ENCODE measurements at places on chromosomes 5 and 9. TPM values are rescaled to one million over a fixed set of nuclear protein-coding genes. Genes with fewer than 3 reads are reported as not detected.

DNA sequence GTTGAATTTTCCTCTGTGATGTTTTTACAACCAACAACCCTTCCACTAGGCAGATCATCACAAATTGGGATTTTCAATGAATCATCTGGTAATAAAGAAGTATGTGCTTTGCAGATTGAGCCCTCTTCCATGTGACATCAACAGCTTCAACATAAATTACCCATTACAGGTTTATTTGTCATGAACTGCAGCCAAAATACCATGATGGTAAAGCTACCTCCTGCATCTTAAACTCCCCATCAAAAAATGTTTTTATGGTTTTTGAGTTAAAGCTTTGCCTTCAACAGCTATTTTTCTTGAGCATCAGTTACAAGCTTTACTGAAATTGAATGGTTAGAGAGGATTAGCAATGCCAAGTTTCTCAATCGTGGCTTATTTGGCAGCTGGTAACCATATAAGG lies 211.4 kb upstream of the TUSC1 start:
- no peak for DNase-seq

DNA sequence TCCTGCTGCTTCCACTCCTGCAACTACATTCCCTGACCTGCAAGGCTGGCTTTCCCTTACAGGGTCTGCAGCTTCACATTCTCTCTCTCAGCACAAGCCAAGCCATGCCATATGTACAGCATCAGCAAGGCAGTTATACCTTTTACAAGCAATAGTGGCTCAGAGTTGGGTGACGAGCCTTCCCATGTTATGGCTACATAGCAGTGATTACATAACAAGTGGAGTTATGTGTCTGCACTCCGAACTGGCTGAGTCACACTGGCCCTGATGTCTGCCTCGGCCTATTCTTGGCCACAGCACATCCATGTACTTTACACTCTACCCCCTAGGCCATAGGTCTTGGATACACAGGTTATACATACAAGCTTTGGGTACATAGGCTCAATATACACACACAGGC lies 52.0 kb upstream of the SNCAIP start:
- DNase-seq, result no peak

GRCh38 chr5:82312373-82312856 lies 34.3 kb upstream of the RPS23 start:
- DNase-seq, result peak; percentile 54

GRCh38 chr5:32022638-32023037 lies 151.5 kb downstream of the GOLPH3 start:
- DNase-seq, result no peak

DNA sequence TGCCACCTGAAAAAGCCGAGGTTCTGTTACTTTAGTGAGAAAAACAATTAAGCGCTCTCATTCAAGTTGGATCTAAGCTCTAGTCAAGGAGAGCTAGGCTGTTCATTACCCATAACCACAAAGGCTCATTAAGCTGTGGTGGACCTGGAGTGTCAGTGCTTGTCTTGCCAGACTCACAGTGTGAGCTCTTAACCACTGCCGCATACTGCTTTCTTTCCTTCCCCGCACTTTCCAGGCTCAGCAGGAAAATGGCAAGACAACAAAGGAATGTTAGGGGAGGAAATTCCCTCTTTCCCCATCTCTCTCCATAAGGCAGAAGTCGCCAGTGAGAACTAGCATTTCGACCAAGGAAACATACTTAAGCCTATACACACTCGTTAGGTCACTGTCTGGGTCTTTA lies 467.3 kb downstream of the ENC1 start:
- DNase-seq, result no peak

- no peak for DNase-seq
Measured at GRCh38 chr5:65548281-65548680, 14.7 kb downstream of the CENPK start.

- no peak for DNase-seq
Measured at GRCh38 chr9:112562235-112562958, 75.8 kb downstream of the KIAA1958 start.

DNA sequence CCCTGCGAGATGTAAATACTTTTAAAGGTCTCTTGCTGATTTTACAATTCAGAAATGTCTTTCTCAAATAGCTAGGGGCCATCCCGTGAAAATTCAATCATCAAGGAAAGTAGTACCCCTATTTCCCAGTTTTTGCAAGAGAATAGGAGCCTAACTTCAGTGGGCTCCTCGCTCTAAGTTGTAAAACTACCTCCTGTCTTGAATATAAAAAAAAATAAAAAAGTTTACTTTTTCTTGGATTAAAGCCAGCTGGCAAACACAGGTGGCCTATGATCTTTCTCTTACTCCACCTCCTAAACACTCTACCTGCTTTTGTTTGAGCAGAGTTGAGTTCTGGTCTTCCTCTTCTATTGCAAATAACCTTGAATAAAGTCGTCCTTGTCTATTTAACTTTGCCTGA lies 79.4 kb downstream of the SLCO4C1 start:
- DNase-seq, result no peak

GRCh38 chr9:131539223-131539923 lies 6.0 kb upstream of the PRRT1B start:
- DNase-seq, result no peak

- DNase-seq, result no peak
Measured at GRCh38 chr5:135063056-135063445, 29.0 kb upstream of the PITX1 start.

- no peak for DNase-seq
Measured at GRCh38 chr9:100639854-100640253, 62.0 kb downstream of the CAVIN4 start.

DNA sequence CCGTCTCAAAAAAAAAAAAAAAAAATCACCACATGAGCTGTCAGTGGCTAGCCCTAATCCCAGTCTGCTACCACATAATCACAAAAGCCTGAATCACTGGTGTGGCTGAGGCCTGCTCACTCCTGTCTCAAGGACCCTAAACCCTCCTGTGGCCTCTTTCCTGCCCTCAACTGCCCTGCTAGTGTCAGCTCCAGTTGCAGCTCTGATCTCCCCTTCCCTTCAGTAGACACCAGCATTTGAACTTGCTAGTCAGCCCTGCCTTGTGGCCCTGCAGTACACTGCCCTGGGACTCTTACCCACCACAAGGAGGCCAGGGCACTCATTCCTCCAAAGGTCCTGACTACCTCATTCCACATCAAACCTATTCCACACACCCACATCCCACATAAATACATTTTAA lies 9.5 kb upstream of the P4HA2 start:
- DNase-seq, result no peak

DNA sequence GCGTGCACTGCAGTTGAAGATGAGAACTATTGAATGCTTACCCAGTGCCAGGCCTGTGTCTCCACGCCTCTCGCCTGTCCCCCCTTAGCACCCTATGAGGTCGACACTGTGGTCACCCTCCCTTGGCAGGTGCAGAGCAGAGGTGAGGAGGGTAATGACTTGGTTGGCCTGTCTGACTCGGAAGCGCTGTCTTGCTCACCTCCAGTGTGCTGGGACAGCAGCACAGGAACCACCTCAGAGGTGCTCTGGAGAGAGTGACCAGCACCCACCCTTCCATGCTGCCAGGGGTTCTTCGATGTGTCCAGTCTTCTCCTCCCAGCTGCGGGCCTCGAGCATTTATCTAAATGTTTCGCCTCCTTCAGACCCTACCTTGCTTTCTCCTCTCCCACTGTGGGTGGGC lies 178.3 kb upstream of the IRX2 start:
- no peak for DNase-seq

- no peak for DNase-seq
Measured at GRCh38 chr5:95770830-95771708, 39.9 kb downstream of the RHOBTB3 start.

- no peak for DNase-seq
Measured at GRCh38 chr9:12604164-12604821, 88.9 kb upstream of the TYRP1 start.

DNA sequence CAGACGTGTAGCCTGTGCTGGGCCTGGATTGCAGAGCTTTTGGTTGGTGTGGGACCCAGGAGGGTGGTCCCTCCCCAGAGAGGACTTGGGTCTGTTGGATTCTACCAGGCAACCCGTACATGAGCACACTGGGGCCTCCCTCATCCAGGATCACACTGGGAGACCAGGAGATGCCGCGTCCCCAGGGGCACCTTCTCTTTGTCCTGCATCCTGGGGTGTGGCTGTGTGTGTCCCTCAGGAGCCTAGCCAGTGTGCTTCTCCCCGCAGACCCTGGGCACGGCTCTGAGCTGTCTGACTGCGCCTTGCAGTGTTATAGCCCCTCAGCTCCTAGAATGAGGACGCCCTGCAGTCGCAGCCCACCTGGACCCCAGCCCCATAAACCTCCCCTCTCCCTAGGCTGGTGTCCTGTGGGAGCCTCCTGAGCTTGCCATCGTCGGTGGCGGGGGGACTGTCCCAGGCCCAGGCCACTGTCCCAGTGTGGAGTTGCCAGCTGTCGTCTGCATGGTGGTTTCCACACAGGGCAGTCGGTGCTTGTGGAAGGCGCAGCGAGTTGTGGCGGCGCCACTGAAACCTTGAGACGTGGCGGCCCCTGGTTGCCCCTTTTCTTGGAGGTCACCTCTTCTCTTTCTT lies 27.6 kb downstream of the CEP72 start:
- no peak for DNase-seq

GRCh38 chr5:72206160-72206559 lies 98.9 kb downstream of the MAP1B start:
- no peak for DNase-seq

DNA sequence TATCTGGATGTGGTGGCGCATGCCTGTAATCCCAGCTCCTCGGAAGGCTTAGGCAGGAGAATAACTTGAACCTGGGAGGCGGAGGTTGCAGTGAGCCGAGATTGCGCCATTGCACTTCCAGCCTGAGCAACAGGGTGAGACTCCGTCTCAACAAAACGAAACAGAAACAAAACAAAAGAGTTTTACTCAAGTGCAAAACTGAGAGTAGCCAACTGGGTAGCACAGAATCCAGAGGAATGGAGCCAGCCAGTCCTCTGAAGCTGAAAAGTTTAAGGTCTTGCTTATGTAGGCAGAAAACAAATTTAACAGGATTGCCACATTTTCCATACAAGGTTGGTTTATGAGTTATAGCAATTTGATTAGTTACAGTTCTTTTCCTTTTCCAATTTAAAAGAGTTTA lies 32.0 kb downstream of the SPIN1 start:
- no peak for DNase-seq

DNA sequence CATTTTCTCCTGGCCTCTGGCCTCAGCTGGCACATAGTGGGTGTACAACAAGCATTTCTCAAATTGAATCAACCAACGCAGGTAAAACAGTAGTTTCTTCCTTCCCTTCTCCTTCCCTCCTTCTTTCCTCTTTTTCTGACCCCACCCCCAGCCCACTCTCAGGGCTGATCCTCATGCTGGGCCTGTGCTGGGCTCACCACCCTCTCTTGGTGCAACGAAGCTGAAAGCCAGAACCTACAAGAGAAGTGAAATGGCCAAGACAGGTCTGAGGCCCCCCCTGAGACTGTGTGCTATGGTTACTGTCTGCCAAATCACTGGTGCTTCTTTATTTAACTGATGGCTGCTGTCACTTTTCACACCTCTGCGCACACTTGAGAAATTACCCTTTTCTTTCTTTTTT lies 53.0 kb upstream of the BOD1 start:
- no peak for DNase-seq

GRCh38 chr9:20832775-20833174 lies 148.7 kb downstream of the FOCAD start:
- no peak for DNase-seq

- DNase-seq, result no peak
Measured at GRCh38 chr5:59866661-59867060, 26.9 kb downstream of the PDE4D start.

DNA sequence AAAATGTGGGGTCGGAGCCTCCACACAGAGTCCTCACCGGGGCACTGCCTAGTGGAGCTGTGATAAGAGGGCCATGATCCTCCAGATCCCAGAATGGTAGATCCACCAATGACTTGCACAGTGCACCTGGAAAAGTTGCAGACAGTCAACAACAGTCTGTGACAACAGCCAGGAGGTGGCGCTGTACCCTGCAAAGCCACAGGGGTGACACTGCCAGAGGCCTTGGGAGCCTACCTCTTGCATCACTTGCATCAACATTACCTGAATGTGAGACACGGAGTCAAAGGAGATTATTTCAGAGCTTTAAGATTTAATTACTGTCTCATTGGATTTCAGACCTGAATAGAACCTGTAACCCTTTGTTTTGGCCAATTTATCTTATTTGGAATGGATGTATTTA lies 614.1 kb upstream of the CDH9 start:
- no peak for DNase-seq

GRCh38 chr9:68522954-68523353 lies 17.7 kb downstream of the TMEM252 start:
- DNase-seq, result no peak

GRCh38 chr5:151244206-151244605 lies 8.8 kb upstream of the GM2A start:
- DNase-seq, result no peak

GRCh38 chr5:3139499-3139931 lies 388.0 kb upstream of the IRX2 start:
- no peak for DNase-seq

- peak; percentile 19 for DNase-seq
Measured at GRCh38 chr5:38556599-38557307, at the start of gene LIFR. Gene LIFR, minus strand, starts transcription at chr5:38556646. Its CDS starts 25,999 bp downstream, at chr5:38530647.

- no peak for DNase-seq
Measured at GRCh38 chr5:174183701-174184100, 138.2 kb downstream of the NSG2 start.

DNA sequence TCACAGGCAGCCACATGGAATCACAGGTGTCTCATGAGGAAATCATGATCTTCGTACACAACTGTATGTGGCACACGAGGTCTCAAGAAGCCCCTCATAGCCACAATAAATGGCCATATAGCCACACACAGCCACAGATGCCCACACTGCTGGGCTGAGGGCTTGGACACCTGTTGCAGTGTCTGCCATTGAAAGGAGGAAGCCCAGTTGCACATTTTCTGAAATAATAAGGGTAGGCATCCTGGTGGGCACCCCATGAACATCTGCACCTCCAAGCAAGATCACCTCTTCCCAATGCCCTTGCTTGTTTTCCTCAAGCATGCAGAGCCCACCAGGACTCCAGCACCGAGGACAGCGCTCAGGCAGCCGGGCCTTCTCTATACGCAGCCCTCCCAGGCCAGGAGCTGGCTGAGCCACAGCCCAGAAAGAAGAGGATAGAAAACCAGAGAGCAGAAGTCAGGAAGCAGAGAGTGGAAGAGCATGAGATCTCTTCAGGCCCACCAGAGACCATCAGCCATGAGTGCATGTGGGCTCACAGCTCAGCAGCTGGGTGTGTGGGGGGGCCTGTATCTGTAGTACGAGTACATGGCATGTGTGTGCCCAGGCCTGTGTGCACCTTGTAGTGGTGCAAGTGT lies 1.0 kb upstream of the ACSL6 start:
- DNase-seq, result no peak

The ELOVL7 gene
- 20.0 TPM for total RNA-seq

The C5orf58 gene
- not detected for total RNA-seq

The GDA gene
- 49.4 TPM for total RNA-seq

The NR6A1 gene
- total RNA-seq, result 9.9 TPM

The ITK gene
- 0.37 TPM for total RNA-seq

The SLC46A2 gene
- total RNA-seq, result not detected

The NTRK2 gene
- total RNA-seq, result not detected

The PCDHB2 gene
- total RNA-seq, result not detected

The CER1 gene
- total RNA-seq, result not detected

The PRUNE2 gene
- total RNA-seq, result 0.59 TPM

The NR2F1-AS1 gene
- 20.1 TPM for total RNA-seq

The LCN9 gene
- not detected for total RNA-seq

The TUSC1 gene
- not detected for total RNA-seq

The DAPK1 gene
- total RNA-seq, result 5.6 TPM

The DMRT3 gene
- total RNA-seq, result not detected

The GNAQ gene
- total RNA-seq, result 28.7 TPM

The MEIKIN gene
- total RNA-seq, result not detected
